Activated CD4-positive, alpha-beta memory T cell treated with anti-CD3 and anti-CD28 coated beads, Interleukin-2, amount 10 ng/mL, durations not matched to agents 7 days and 5 days (primary cell): ENCODE measurements at places on chromosomes 5 and 9. TPM values are rescaled to one million over a fixed set of nuclear protein-coding genes. Genes with fewer than 3 reads are reported as not detected.

- no peaks in the 10 kb centered on the region for H3K4me1 ChIP-seq
- H3K27me3 ChIP-seq, result no peaks in the 10 kb centered on the region
- DNase-seq, result no peak
Measured at GRCh38 chr9:101098392-101098791, 69.9 kb downstream of the PLPPR1 start.

GRCh38 chr5:141869040-141869439 lies 9.2 kb downstream of the PCDH1 start:
- no peak overlapping the region for H3K4me3 ChIP-seq
- no peaks in the 10 kb centered on the region for H3K36me3 ChIP-seq
- no peaks in the 10 kb centered on the region for H3K4me1 ChIP-seq
- H3K27ac ChIP-seq, result no peak overlapping the region

GRCh38 chr9:75084081-75084672 lies 3.8 kb downstream of the NMRK1 start:
- no peak overlapping the region for H3K27ac ChIP-seq
- no peak for DNase-seq
- H3K36me3 ChIP-seq, result peaks cover 62% of the 10 kb centered on the region
- H3K27me3 ChIP-seq, result no peaks in the 10 kb centered on the region

GRCh38 chr9:106913276-106913675 lies 50.3 kb downstream of the ZNF462 start:
- no peaks in the 10 kb centered on the region for H3K4me1 ChIP-seq
- no peak overlapping the region for H3K4me3 ChIP-seq
- H3K27ac ChIP-seq, result no peak overlapping the region

DNA sequence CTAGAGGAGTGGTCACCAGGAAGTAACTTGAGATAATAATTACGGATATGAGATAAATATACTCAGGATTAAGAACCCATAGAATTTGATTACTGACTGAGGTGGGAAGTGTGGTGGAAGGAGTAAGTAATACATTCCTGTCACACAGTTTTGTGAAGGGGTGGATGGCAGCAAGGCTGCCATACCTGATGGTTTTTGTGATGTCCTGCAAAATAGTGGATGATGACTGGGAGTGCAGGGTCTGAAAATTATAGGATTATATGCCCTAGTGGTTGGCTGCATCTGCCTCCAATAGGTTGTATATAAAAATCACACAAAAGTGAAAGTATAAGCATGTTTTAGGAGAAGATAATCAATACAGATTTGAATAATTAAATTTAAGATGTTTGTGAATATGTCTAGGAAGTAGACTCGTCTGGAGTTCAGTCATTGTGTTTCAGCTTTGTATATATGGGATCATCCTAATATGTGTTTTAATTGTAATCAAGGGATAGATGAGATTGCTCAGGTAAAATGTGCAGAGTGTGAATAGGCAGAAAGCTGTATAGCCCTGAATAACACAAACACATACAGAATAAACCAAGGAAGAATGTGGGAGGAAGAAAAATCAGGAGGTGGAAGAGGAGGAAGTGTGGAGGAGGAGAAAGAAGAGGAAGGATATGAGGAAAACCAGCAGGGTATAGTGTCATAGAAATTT lies 5.5 kb downstream of the SELENOP start:
- H3K4me3 ChIP-seq, result no peak overlapping the region
- no peaks in the 10 kb centered on the region for H3K36me3 ChIP-seq
- peaks cover 1% of the 10 kb centered on the region for H3K27me3 ChIP-seq
- H3K4me1 ChIP-seq, result no peaks in the 10 kb centered on the region
- DNase-seq, result no peak
- H3K27ac ChIP-seq, result no peak overlapping the region

GRCh38 chr5:127589309-127590030 lies 59.4 kb upstream of the CTXN3 start:
- no peak overlapping the region for H3K4me3 ChIP-seq
- H3K27ac ChIP-seq, result no peak overlapping the region
- H3K36me3 ChIP-seq, result no peaks in the 10 kb centered on the region
- H3K27me3 ChIP-seq, result peaks cover 5% of the 10 kb centered on the region

Gene AFAP1L1
- not detected for total RNA-seq

Gene CDC23
- 33.3 TPM for total RNA-seq

Gene PRDM9
- not detected for total RNA-seq

Gene GABBR2
- total RNA-seq, result not detected
